ENCODE measurements at places on chromosomes 16 and 17. TPM values are rescaled to one million over a fixed set of nuclear protein-coding genes. Genes with fewer than 3 reads are reported as not detected.
A peak's percentile ranks its signal among the peaks of the same experiment; 100 is the strongest.

DNA sequence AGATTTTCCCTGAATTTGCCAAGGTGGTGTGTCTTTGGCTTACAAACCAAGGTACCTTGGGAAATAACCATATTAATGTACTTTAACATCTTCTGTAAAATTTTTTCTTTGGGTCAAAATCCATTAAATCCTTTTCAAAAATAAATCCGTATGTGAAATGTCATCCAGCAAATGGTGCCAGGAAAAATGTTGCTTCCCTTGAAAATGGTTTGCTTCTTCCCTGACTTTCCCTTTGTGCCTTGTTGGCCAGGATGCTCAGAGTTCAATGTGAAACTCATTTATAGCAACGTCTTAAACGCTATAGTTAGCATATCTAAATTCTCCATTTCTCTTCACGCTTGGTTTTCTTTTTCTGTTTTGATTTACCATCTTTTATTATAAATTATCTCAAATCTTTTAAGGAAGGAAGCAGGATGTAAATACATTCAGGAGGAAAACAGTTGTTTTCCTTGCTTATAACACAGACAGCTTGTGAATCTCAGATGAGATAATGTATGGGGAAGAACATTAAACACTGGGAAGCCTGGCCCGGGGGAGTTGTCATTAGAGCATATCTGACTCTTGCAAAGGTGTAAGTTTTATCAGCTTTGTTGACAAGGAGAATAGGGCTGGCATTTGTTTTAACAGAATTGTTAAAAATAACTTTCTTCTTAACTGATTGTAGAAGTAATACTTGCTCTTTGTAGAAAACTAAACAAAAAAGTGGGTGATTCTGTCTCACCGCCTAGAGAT lies 42.1 kb downstream of the GPRC5B start:
- peaks cover 3% of the 10 kb centered on the region for H3K4me1 ChIP-seq
- no peak overlapping the region for H3K4me3 ChIP-seq
- no peak for DNase-seq
- no peaks in the 10 kb centered on the region for H3K27me3 ChIP-seq

The SLC9A5 gene
- total RNA-seq: 4.2 TPM

The CPHXL2 gene
- total RNA-seq: not detected

The CORO6 gene
- total RNA-seq: 7.8 TPM

The KIF19 gene
- total RNA-seq: 0.84 TPM

The GP1BA gene
- not detected for total RNA-seq

GRCh38 chr16:88785106-88785924 lies at the start of gene PIEZO1:
PIEZO1 (minus strand) TSS chr16:88785220; CDS start chr16:88784964, 256 bp downstream.
- peaks cover 28% of the 10 kb centered on the region for H3K4me1 ChIP-seq
- DNase-seq: peak; percentile 53
- peak within 1 kb of the TSS; percentile 66 for H3K4me3 ChIP-seq
- H3K36me3 ChIP-seq: no peaks in the 10 kb centered on the region

GRCh38 chr17:35716897-35717465 lies 14.5 kb upstream of the RASL10B start:
- no peak for DNase-seq
- H3K36me3 ChIP-seq: peaks cover 8% of the 10 kb centered on the region
- no peak overlapping the region for H3K4me3 ChIP-seq
- no peaks in the 10 kb centered on the region for H3K27me3 ChIP-seq

The C16orf96 gene
- not detected for total RNA-seq

DNA sequence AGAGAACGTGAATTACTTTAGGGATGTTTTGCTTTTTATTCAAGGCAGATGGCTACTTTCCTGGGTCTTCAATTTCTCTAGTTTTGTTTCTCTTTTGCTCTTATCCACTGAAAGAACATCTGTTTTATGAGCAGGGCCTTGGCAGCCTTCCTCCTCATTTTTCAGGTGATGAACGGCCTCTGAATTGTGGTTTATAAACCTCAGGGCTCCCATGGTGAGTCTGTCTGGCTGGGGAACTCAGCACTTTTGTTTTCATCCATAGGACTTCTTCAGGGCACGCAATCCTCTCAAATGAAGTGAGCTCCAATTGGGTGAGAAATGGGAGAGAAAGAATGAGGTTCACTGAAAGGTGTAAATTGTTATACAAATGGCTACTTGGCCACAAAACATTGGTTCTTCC lies 186.4 kb upstream of the ERCC4 start:
- no peak overlapping the region for H3K27ac ChIP-seq
- H3K4me3 ChIP-seq: no peak overlapping the region
- H3K36me3 ChIP-seq: no peaks in the 10 kb centered on the region
- H3K27me3 ChIP-seq: no peaks in the 10 kb centered on the region
- no peak for DNase-seq

DNA sequence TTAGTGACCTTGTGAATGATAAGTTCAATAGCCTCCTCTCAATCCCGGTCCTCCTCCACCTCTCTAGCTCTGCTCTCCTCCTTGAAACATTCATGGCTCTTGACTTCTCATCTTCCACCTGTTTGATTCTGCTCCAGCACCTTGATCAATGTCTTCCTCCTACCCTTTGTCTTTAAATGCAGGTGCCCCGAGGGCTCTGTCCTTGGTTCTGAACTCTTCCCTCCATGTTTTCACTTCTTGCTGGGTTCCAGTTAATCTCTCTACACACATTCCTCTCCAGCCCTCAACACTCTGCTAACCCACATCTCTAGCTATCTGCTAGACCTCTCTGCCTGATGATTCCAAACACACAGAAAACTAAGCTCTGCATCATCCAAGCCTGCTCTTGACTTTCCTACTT lies 13.4 kb downstream of the CD300E start:
- no peak overlapping the region for H3K27ac ChIP-seq
- H3K36me3 ChIP-seq: no peaks in the 10 kb centered on the region
- no peaks in the 10 kb centered on the region for H3K4me1 ChIP-seq
- H3K27me3 ChIP-seq: no peaks in the 10 kb centered on the region
- H3K4me3 ChIP-seq: no peak overlapping the region

DNA sequence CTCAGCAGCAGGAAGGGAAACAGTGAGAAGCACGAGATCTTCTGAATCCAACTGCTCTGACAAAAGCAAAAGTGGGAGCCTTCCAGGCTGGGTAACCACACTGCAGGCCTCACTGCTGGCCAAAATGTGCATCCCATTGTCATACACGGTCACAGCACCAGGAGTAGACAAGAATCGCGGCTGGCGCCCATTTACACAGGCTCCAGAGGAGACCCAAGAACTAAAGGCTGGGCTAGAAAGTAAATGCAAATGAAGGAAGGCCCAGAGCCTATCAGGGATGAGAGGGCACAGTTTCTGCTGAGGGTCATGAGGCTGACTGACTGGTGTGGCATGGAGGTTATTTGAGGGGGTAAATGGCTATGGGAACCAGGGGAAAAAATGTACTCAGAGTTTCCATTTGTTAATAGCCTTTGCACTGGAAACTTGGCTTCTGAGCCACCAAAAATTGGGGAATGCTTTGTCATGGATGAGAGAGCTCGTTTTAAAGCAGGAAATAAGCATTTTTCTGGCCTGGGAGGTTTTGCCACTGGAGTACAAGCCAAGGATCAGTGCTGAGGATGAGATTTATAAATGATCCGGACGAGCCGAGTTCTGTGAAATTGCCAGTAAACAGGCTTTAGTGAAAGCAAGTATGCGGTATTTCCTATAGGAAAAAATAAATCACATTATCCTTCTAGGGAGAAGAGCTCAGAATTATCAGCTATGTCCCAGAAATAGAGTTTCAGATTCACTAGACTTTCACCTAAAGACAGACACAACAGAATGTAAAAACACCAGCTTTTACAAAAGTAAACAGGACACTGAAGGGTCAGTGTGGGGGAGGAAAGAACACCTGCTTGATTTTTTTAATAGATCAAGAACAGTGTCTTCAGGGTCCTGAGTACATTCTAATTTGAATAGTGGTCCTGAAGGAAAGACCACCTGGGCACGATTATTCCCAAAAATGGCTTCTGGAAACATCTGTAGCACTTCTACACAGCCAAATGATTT lies 66.9 kb upstream of the GSG1L start:
- no peak overlapping the region for H3K4me3 ChIP-seq
- no peak for DNase-seq

DNA sequence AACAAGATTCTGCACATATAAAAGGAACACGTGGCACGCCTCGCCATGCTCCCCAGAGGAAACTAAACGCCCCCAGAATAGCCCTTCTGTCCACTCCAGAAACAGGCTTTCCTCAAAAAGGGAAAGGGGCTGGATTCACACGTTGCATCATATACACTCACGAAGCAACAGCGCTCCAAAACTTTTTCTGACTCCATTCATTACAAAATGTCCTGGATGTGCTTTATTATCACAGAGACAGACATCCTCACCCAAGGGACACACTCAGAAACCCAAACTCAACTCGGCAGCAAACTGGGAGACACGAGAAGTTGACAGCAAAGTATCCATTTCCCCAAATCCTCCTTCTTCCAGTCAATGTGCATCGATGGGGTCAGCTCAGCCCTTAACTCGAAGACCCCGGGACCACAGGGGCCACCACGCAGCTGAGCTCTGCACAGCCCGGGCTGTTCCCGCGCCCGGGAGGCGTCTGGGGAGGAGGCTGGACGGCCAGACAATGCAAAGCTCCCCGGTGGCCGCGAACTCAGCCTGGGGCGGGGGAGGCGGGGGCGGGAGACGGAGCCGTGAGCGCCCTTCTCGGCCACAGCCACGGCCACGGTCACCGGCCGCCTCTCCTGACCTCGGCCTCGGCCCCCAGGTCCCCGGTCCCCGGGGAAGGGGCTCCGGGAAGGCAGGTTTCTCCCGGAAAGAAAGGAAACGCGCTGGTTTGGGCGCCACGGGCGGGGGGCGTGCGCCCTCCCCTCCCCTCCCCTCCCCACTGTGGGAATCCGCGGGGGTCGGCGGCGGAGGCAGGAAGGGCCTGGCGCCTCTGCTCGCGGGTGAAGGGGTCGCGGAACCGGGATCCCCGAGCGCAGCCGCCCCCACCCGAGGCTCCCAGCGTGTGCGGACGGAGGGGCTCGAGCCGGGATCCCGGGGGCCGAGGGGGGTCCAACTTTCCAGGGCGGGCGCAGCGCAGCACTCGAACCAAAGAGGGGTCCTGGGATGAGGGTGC lies 1.2 kb downstream of the NXN start:
- peak; percentile 48 for DNase-seq
- H3K27ac ChIP-seq: no peak overlapping the region
- no peaks in the 10 kb centered on the region for H3K36me3 ChIP-seq
- peak overlapping the region; percentile 91 for H3K4me3 ChIP-seq

The NEUROD2 gene
- not detected for total RNA-seq

GRCh38 chr17:73027130-73027741 lies 65.3 kb downstream of the SLC39A11 start:
- no peak overlapping the region for H3K4me3 ChIP-seq
- DNase-seq: no peak
- no peaks in the 10 kb centered on the region for H3K4me1 ChIP-seq
- H3K27me3 ChIP-seq: no peaks in the 10 kb centered on the region
- no peak overlapping the region for H3K27ac ChIP-seq

- no peak overlapping the region for H3K27ac ChIP-seq
- H3K36me3 ChIP-seq: no peaks in the 10 kb centered on the region
- no peaks in the 10 kb centered on the region for H3K27me3 ChIP-seq
- H3K4me1 ChIP-seq: no peaks in the 10 kb centered on the region
- H3K4me3 ChIP-seq: no peak overlapping the region
Measured at GRCh38 chr16:23856251-23856709, 20.5 kb downstream of the PRKCB start.

DNA sequence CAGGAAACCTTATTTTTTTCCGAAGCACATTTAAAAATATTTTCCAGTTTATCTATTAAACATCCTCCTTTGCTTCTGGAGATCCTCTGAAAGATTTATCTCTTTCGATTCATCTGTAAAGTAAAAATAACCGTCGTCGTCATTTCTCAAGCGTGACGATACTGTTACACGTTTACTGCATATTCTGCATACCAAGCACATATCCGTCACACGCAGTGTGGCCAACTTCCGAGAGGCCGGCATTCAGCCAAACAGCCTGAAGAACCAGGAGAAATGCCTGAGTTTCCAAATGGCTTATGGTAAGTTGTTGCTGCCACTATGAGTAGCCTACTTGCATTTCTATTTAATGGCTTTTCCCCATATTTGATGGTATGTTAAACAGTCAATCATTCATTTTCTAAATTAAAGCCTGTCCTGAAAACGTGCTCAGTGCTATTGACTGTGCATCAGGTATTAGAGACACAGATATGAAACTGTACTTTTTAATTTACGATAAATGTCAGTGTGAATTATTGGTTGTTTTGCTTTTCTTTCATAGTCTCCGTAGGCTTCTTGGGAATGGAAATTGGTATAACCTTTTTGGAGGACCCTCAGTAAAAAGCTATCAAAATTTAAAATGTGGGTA lies 275.7 kb downstream of the WWOX start:
- no peak overlapping the region for H3K4me3 ChIP-seq
- no peaks in the 10 kb centered on the region for H3K4me1 ChIP-seq
- H3K27ac ChIP-seq: no peak overlapping the region

DNA sequence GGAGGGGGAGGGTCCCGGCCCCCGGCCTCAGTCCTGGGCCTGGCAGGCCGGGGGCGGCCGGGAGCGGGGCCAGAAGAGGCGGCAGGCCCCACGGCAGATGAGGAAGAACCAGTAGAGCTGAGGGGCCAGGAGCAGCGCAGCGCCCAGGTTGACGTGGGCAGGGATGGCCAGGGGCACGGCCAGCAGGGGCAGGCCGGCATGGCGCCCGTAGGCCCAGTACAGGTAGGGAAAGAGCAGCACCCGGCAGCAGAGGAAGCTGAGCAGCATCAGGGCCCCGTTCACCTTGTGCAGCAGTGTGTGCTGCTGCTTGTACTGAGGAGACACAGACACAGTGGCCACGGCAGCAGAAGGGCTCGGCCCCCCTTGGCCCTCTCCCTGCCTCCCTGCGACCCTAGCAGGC lies 2.2 kb downstream of the C16orf92 start:
- no peak overlapping the region for H3K4me3 ChIP-seq
- H3K36me3 ChIP-seq: no peaks in the 10 kb centered on the region
- no peaks in the 10 kb centered on the region for H3K4me1 ChIP-seq
- no peak overlapping the region for H3K27ac ChIP-seq
- H3K27me3 ChIP-seq: peaks cover 10% of the 10 kb centered on the region

- no peak overlapping the region for H3K4me3 ChIP-seq
- peaks cover 5% of the 10 kb centered on the region for H3K27me3 ChIP-seq
- no peak overlapping the region for H3K27ac ChIP-seq
- no peaks in the 10 kb centered on the region for H3K4me1 ChIP-seq
- peak; percentile 26 for DNase-seq
- H3K36me3 ChIP-seq: no peaks in the 10 kb centered on the region
Measured at GRCh38 chr17:68011199-68011665, 15.0 kb upstream of the C17orf58 start.
